ENCODE measurements at places on chromosomes 1 and 21. TPM values are rescaled to one million over a fixed set of nuclear protein-coding genes. Genes with fewer than 3 reads are reported as not detected.

DNA sequence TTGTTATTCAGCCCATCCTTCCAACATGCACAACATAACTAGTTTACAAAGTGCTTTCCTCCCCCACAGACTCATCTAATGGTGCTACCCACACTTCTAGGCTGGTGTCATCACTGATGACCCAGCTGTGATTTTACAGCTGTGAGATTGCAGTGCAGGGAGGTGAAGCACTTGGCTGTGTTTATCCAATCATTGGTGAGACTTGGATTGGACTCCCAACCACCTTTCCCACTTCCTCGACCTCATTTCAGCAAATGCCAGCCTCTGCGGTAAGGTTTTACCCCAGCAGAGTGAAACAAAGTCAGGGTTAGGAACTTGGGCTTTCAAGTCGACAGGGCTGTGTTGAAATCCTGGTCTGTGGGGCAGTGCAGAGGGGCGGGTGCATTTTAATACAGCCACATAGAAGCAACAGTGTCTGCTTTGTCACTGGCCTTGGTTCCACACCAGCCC is 22.1 kb downstream of the ECHDC2 start:
- DNase-seq, result no peak

- no peak for DNase-seq
These were observed 33.3 kb upstream of the KCNE1 start for GRCh38 chr21:34545079-34545884.

GRCh38 chr1:110390692-110391245 is at the start of gene SLC16A4:
Gene SLC16A4, minus strand, starts transcription at chr1:110391026. Its CDS starts 1,703 bp downstream, at chr1:110389323.
- no peak for DNase-seq

DNA sequence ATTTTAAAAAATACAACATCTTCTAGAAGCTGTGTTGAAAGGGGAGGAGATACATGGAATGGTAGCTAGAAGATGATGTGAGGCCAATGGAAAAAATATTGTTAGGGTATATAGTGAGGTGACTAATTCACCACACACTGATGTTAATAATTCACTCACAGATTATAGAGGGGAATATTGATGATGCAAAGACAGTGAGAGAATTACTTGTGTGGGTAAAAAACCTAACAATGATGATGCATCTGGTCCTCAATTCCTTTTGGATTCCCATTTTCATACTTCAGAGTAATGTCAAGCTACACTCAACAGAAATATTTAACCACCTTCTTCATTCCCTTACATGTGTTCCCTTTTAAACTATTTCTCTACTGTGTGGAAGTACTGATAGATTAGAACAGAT is 169.5 kb upstream of the DPYD start:
- DNase-seq, result no peak

GRCh38 chr1:175470591-175470990 is 272.8 kb downstream of the TNR start:
- DNase-seq, result no peak

- DNase-seq, result no peak
These were observed 8.5 kb downstream of the DIPK1A start for GRCh38 chr1:92952714-92953113.

DNA sequence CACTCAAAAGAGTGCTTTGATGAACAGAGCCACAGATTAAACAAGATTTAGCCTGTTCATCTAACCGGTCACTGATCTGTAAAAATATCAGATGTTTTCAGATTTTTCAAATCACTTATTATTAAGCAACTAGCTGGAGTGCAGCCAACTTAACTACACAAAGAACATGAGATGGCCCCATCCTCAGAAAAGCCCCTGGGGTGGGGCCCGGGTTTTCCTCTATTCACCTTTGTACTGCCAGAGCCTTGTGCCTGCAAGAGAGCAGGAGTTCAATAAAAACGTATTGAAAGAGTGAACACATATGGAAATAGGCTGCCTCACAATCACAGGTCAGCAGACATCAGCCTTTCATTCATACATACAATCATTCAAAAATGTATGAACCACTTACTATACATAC is 516.1 kb downstream of the OMA1 start:
- DNase-seq, result no peak

DNA sequence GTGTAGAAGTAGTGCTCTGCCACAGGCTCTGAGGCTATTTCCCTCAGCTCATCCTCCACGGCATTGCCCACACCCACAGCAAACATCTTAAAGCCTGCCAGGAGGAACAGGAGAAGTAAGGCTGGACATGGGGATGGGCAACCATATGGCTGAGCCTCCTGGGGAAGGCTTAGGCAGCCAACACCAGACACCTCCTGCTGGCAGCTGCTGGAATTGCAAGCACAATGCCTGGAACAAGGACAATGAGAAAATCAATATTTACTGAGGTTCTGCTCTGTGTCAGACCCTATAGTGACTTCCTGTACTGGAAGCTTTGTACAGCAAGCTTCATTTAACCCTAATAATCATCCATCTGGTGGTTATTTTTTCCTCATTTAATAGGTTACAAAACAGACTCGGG is 8.2 kb downstream of the MATN1 start:
- no peak for DNase-seq

GRCh38 chr1:228807904-228808605 is 72.8 kb downstream of the RHOU start:
- DNase-seq, result no peak

- no peak for DNase-seq
These were observed 5.0 kb upstream of the ARL8A start for GRCh38 chr1:202149566-202149965.

- DNase-seq, result no peak
These were observed 42.2 kb upstream of the POU3F1 start for GRCh38 chr1:38088791-38089190.

DNA sequence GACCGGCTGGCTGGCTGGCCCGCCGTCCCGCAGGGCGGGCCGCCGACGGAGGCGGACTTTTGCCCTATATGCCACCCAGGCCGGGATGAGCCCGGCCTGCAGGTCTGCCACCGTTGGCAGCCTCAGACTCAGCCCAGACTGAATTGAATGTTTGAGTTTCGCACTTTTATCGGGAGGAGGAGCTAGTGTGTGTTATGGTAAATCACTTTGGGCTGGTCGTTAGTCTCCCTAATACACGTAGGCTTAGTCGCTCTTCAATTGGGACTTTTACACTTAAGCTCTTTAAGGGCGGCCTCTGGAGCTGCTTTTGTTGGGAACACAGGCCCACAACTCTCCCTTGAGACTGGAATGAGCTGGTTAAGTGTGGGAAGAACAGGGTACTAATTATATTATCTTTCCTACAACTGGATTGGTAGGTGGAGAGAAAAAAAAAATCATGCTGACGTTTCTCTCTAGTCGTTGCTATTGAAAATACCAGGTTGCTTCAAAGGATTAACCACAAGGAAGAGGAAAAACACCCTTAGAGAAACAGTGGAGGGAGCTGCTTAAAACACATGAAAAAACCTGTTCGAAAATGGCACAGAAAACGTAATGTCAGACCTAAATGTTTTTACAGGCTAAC is 1.4 kb upstream of the IRF2BP2 start:
- DNase-seq, result peak; percentile 78

DNA sequence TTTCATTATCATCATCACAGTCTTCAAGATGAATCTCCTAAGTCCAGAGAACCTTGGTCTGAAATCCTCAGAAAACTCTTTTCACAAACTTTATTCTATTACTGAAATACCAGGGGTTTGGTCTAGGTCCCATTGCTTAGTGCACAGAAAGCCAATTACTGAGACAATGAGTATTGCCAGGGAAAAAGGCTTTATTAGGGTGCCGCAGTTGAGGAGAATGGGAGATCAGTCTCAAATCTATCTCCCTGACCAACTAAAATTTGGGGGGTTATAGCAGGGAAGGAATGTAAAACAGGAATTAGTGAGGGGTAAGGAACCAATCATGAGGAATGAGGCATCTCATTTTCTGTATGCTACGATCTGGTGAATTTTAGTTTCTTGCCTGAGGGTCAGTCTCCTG is 70.5 kb upstream of the PPIH start:
- no peak for DNase-seq

- DNase-seq, result no peak
These were observed 125.6 kb downstream of the URB2 start for GRCh38 chr1:229751610-229752009.

DNA sequence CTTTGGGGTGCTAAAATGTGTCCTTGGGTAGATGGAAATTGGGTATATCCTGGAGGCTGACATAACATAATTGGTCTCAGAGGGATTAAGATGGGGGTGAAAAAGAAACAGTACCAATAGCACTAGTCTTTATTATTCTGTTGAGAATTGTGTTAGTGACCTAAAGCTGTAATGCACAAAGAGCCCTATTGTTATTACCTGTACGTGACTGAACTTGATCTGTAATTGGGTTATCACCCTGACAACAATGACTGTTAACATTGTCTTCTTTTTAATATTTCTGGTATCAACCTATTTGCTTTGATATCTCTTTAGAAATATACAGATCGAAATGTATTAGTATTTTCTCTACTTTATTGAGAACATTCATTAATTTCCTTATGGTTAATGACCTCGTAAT is 147.6 kb downstream of the NEK7 start:
- no peak for DNase-seq

DNA sequence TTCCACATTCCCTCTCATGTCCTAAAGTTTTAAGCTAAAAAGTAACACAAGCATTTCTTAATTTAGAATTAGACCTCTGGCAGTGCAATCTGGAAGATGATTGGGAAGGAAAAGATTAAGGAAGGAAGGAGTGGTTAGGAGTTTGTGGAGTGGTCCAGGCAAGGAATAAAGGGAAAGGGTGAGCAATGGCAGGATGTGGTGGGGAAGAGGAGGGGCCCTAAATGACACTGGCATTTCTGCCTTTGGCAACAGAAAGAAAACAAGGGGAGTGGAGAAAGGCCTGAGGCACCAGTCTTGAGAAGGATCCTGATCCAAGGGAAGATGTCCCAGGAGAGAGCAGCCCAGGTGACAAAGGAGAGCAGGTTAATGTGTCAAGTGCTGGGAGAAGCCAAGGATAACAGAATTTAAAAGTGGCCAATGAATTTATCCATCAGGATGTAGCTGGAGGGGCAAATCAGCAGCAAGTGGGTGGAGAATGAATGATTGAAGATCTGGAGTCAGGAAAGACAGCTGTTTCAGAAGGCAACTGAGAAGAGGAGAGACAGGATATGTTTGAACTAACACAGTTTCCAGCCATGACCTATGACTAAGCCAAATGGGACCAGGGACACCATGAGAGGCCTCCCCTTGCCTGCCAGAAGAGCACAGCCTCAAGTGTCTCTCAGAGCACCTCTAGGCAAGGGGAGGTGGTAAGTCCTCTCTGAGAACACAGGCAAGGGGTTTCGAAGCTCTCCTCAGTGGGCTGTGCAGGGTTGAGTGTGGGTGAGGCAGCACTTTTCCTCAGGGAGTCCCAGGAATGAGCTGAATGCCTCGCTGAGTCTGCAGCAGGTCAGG is 20.9 kb upstream of the LY9 start:
- no peak for DNase-seq

DNA sequence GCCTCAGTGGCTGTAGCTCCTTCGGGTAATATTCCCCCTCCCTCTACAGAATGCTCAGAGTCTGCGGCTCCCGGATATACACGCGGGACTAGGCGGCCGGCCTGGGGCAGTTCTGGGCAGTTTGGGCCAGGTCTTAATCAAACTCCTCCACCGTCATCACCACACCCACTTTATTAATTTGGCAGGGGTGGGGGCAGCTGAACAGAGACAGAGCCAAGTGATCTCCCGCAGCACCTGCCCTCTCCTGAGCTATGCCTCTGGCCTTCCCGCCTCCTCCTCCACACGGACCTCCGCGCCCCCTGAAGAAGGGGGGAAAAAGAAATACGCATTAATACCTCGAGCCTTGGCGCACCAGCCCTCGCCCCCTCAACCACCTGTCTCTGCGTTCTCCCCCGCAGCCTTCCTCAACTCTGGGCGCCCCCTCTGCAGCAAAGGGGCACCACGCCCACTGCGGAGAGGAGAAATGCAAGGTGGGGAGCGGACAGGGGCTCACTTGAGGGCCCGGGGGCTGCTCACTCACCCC is 42.6 kb downstream of the CD34 start:
- no peak for DNase-seq

- DNase-seq, result no peak
These were observed 5.2 kb upstream of the ABCB10 start for GRCh38 chr1:229563701-229564100.

- no peak for DNase-seq
These were observed 40.8 kb upstream of the C1orf174 start for GRCh38 chr1:3940754-3941345.

DNA sequence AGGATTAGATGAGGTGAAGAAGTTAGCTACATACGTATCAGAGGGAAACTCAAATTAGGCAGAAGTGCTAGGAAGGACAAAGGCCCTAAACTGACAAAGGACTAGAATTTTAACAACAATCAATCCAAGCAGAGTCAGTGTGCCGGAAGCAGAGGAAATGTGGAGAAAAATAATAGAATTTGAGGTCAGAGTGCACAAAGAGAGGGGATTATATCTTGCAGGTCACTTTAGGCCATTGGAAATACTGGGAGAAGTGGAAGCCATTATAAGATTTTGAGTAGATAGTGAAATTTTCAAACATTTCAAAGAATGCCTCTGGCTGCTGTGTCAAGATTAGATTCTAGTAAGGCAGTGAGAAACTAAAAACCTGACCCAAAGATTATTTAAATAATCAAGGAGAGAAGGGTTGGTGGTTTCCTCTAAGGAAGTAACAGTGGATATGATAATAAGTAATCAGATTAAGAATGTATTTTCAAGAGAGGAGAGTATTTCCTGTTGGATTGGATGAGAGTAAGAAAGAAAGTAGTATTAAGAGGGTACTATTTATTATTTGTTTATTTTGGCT is 889.2 kb upstream of the NCAM2 start:
- DNase-seq, result no peak

- no peak for DNase-seq
These were observed 52.7 kb downstream of the ELF3 start for GRCh38 chr1:202063093-202063492.

- no peak for DNase-seq
These were observed 2.1 kb downstream of the VTCN1 start for GRCh38 chr1:117208580-117208979.

- peak; percentile 79 for DNase-seq
These were observed 9.1 kb downstream of the IFI6 start for GRCh38 chr1:27662707-27663393.

DNA sequence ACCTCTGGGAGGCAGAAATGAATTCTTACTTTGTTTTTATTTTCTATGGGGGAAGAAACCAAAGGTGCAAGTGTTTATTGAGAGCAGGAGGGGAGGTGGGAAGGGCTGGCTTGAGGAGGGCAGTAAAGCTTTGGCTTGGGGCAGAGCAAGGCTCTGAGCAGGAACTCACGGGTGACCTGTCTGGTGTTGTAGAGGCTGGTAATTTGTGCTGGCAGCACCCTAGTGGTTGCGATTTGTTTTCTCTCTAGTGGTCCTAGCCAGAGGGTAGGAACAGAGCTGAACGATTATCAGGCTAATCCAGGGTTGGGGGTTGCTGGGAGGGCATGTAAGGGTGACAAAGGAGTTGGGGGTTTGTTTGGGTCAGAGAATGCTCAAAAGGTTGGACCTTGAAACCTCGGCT is 16.6 kb downstream of the TMCC2 start:
- no peak for DNase-seq

MSH4 gene
- 0.41 TPM for total RNA-seq

SPRR1A gene
- total RNA-seq, result not detected

CD5L gene
- not detected for total RNA-seq

CFHR4 gene
- total RNA-seq, result not detected

SELL gene
- total RNA-seq, result 307 TPM

KRTAP21-2 gene
- not detected for total RNA-seq

RIPK4 gene
- total RNA-seq, result 1.2 TPM

SLAMF8 gene
- 0.53 TPM for total RNA-seq

GPR157 gene
- total RNA-seq, result 8.9 TPM

GNAT2 gene
- total RNA-seq, result not detected

ETV3L gene
- total RNA-seq, result not detected

MFN2 gene
- total RNA-seq, result 38.0 TPM

PLCH2 gene
- total RNA-seq, result 32.8 TPM

GJB5 gene
- not detected for total RNA-seq

RXFP4 gene
- total RNA-seq, result not detected

NHLH1 gene
- total RNA-seq, result 0.16 TPM

CD52 gene
- total RNA-seq, result 1,098 TPM

DNAI4 gene
- total RNA-seq, result 11.7 TPM

TNFAIP8L2 gene
- 38.8 TPM for total RNA-seq
